ENCODE measurements at places on chromosomes 2 and 18.
A peak's percentile ranks its signal among the peaks of the same experiment; 100 is the strongest.

- no peaks in the 10 kb centered on the region for H3K36me3 ChIP-seq
- DNase-seq: no peak
- no peak overlapping the region for H3K27ac ChIP-seq
- no peaks in the 10 kb centered on the region for H3K27me3 ChIP-seq
- no peaks in the 10 kb centered on the region for H3K4me1 ChIP-seq
- H3K4me3 ChIP-seq: no peak overlapping the region
These were observed 433.4 kb upstream of the NRXN1 start for GRCh38 chr2:51465326-51465725.

DNA sequence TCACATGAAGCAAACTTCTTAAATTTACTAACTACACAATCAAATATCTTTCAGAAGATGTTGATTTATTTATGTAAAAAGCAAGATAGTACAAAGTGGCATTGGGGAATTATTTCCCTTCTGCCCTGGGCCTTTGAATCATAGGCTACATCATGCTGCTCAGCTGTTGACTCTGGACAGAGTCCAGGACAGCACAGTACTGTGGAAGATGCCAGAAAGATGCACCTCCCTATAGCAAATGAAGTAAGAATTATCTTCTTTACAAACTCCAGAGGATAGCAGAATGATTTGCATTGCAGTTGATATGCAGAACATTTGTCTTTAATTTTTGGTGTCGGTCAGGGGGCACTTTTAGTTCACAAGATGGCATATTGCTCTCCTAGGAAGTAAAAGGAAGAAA, 1354.5 kb upstream of the ZEB2 start:
- H3K36me3 ChIP-seq: no peaks in the 10 kb centered on the region
- no peaks in the 10 kb centered on the region for H3K27me3 ChIP-seq
- no peak for DNase-seq
- no peak overlapping the region for H3K4me3 ChIP-seq

- H3K4me3 ChIP-seq: no peak overlapping the region
- no peaks in the 10 kb centered on the region for H3K27me3 ChIP-seq
- no peak for DNase-seq
- no peaks in the 10 kb centered on the region for H3K36me3 ChIP-seq
- H3K27ac ChIP-seq: peak overlapping the region; percentile 38
- H3K4me1 ChIP-seq: peaks cover 15% of the 10 kb centered on the region
These were observed 53.5 kb upstream of the CYP1B1 start for GRCh38 chr2:38129481-38129880.

GRCh38 chr18:26568513-26568912, 20.2 kb upstream of the KCTD1 start:
- H3K4me3 ChIP-seq: no peak overlapping the region
- H3K36me3 ChIP-seq: no peaks in the 10 kb centered on the region
- no peak overlapping the region for H3K27ac ChIP-seq
- H3K27me3 ChIP-seq: no peaks in the 10 kb centered on the region

DNA sequence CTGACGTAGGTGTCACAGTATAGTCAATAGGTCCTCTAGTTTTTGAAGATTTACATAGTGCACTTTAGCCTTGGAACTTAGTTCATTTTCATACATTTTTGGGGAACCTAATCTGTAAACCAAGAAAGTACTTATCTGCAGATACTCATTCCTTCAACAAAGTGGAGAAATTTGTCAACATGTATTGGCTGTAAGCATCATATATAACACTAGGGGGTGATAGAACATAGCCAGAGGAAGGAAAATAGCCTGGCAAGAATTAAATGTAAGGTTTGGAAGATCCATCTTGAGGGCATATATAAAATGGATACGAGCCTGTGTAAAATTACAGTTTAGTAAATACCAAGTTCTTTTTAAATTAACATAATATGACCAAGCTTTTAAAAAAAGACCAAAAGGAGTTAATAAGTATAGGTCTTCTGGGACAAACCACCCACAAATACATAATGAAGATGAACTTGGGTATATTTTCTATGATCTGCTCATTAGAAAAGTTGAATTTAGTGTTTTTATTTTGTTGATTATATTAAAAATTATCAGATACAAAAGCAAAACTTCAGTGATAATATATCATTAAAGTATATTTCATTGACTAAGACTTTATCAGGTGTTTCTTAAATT, 18.2 kb downstream of the RPL37A start:
- DNase-seq: no peak
- H3K4me3 ChIP-seq: no peak overlapping the region
- H3K27me3 ChIP-seq: no peaks in the 10 kb centered on the region
- H3K4me1 ChIP-seq: no peaks in the 10 kb centered on the region

GRCh38 chr18:51069885-51070284, 39.9 kb downstream of the SMAD4 start:
- H3K4me1 ChIP-seq: peaks cover 14% of the 10 kb centered on the region
- H3K36me3 ChIP-seq: peaks cover 22% of the 10 kb centered on the region
- H3K4me3 ChIP-seq: no peak overlapping the region
- DNase-seq: no peak
- H3K27me3 ChIP-seq: no peaks in the 10 kb centered on the region

GRCh38 chr2:216904974-216905373, 45.1 kb upstream of the TNP1 start:
- H3K4me1 ChIP-seq: no peaks in the 10 kb centered on the region
- H3K4me3 ChIP-seq: no peak overlapping the region
- no peak for DNase-seq
- no peaks in the 10 kb centered on the region for H3K36me3 ChIP-seq

- no peak for DNase-seq
- H3K4me1 ChIP-seq: peaks cover 8% of the 10 kb centered on the region
- H3K4me3 ChIP-seq: no peak overlapping the region
- H3K36me3 ChIP-seq: no peaks in the 10 kb centered on the region
- no peak overlapping the region for H3K27ac ChIP-seq
These were observed 92.4 kb upstream of the ZFP36L2 start for GRCh38 chr2:43318791-43319190.

DNA sequence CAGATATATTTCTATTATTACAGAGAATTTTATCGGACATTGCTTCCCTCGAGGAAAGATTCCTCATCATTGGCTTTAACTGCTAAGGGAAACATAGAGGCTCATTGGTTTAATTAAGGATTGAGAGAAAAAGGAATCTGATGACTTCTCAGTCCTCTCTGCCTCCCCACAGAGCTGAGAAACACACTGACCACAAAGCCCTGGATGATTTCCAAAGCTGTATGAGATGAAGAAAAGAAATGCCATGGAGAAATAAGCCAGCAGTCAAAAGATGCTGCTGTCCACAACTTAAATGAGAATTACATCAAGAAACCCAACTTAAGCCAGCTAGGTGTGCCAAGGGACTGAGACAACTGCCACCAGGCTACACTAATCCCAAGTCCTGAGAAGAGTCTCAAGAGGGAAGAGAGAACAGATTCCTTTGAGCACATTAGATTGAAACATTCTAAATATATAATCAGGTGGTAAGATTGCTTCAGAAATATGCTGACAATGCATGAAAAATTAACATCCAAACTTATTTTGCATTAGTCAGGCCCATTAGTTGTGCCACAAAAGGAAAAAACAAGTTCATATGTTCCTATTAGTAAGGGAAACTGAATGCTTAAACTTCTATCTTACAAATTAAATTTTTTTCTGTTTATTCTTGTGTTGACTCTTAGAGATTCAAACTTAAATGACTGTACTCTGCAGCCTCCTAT, 308.1 kb upstream of the CYRIA start:
- no peak for DNase-seq
- no peak overlapping the region for H3K4me3 ChIP-seq
- H3K27ac ChIP-seq: no peak overlapping the region
- H3K27me3 ChIP-seq: no peaks in the 10 kb centered on the region
- H3K36me3 ChIP-seq: no peaks in the 10 kb centered on the region

- DNase-seq: no peak
- no peaks in the 10 kb centered on the region for H3K36me3 ChIP-seq
- H3K4me3 ChIP-seq: no peak overlapping the region
- H3K4me1 ChIP-seq: no peaks in the 10 kb centered on the region
These were observed 69.0 kb downstream of the STPG4 start for GRCh38 chr2:47086054-47086471.

DNA sequence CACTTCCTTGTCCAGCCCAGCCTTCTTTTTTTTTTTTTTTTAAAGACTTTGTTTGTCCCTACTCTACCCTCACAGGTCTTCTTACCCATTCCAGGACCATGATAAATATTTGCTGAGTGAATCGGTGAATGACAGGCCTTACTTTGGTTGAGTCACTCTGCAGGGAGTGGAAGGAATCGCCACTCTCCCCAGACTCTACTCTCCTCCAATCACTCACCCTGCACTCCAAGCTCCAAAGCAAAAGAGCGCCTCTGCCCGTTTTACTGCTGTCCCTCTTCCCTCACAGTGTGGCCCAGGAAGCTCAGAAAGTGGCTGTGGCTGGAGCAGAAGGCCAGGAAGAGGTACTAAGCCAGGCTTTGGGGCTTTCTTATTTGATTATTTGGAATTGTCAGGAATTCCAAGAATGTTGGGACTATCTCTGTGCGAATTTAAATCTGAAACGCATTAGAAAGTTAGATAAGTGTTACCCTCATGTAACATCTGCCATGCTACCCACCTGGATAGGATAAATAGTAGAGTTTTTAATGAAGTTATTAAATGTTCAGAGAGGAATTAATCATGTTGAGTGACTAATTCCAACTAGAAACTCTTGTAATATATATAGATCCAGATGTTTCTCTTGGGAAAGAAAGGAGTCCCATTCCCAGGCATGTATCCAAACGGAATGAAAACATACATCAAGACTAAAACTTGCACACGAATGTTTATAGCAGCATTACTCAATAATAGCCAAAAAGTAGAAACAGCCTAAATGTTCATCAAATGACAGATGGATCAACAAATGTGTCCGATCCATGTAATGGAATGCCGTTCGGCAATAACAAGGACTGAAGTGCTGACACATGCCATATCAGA, 43.0 kb upstream of the CHMP1B start:
- H3K4me1 ChIP-seq: no peaks in the 10 kb centered on the region
- H3K27ac ChIP-seq: no peak overlapping the region
- H3K4me3 ChIP-seq: no peak overlapping the region
- no peak for DNase-seq

GRCh38 chr2:120434492-120435308, 88.8 kb downstream of the INHBB start:
- no peaks in the 10 kb centered on the region for H3K27me3 ChIP-seq
- no peak overlapping the region for H3K4me3 ChIP-seq
- no peak overlapping the region for H3K27ac ChIP-seq
- no peaks in the 10 kb centered on the region for H3K4me1 ChIP-seq
- no peak for DNase-seq
- H3K36me3 ChIP-seq: no peaks in the 10 kb centered on the region

DNA sequence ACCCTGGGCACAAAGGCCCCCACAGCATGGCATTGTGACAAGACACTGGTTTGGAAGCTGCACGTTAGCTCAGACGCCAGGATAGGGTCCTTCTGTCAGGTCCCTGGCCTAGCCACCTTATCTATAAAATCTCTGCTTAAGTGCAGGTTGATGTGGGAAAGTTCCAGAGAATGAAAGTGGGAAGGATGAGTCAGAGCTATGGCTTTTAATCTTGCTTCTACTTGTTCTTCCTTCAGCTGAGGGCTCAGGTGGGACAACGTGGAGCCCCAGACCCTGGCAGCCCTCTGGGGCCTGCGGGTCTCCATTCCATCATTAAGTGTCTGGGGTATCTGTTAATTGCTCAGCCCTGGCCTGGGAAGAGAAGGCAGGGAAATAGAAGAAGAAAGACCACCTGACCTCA, 64.5 kb downstream of the CELF4 start:
- no peaks in the 10 kb centered on the region for H3K36me3 ChIP-seq
- no peak for DNase-seq
- no peak overlapping the region for H3K4me3 ChIP-seq
- H3K27ac ChIP-seq: no peak overlapping the region
- H3K4me1 ChIP-seq: no peaks in the 10 kb centered on the region

DNA sequence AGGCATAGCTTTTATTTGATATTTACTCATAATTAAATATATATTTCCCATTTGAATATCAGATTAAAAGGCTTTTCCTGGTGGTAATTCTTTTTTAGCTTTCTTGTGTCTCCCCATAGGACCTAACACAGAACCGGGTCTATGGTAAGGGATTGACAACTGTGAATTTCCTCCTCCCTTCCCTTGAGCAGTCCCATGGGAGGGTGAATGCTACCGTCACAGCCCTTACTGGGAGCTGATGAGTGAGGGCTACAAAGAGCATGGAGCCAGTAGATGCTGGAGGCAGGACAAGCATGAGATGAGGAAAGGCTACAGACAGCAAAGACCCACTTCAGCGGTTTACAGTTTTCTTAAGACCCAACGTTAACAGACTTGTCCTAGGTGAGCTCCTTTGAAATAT, 170.6 kb upstream of the EPAS1 start:
- DNase-seq: no peak
- H3K4me1 ChIP-seq: no peaks in the 10 kb centered on the region
- no peaks in the 10 kb centered on the region for H3K27me3 ChIP-seq

Measured in GM12878 (cell line).